ENCODE measurements at places on chromosomes 12 and 14.

- H3K27me3 ChIP-seq, result no peaks in the 10 kb centered on the region
- DNase-seq, result no peak
- H3K4me1 ChIP-seq, result no peaks in the 10 kb centered on the region
- peak overlapping the region; percentile 52 for H3K4me3 ChIP-seq
- H3K27ac ChIP-seq, result peak overlapping the region; percentile 64
- H3K36me3 ChIP-seq, result no peaks in the 10 kb centered on the region
Observed at GRCh38 chr14:53153702-53154112, 584 bp upstream of the DDHD1 start.

- no peaks in the 10 kb centered on the region for H3K27me3 ChIP-seq
- H3K36me3 ChIP-seq, result no peaks in the 10 kb centered on the region
- peaks cover 52% of the 10 kb centered on the region for H3K4me1 ChIP-seq
- DNase-seq, result no peak
- peak overlapping the region; percentile 91 for H3K27ac ChIP-seq
Observed at GRCh38 chr12:122893208-122894153, 2.4 kb downstream of the VPS37B start.

- no peaks in the 10 kb centered on the region for H3K27me3 ChIP-seq
- DNase-seq, result no peak
- H3K36me3 ChIP-seq, result no peaks in the 10 kb centered on the region
- H3K4me3 ChIP-seq, result no peak overlapping the region
- H3K4me1 ChIP-seq, result no peaks in the 10 kb centered on the region
- H3K27ac ChIP-seq, result no peak overlapping the region
Observed at GRCh38 chr12:96104566-96104965, 69.2 kb upstream of the LTA4H start.

GRCh38 chr14:51521764-51522163 lies 129.9 kb upstream of the FRMD6 start:
- no peak overlapping the region for H3K27ac ChIP-seq
- H3K4me3 ChIP-seq, result no peak overlapping the region
- H3K27me3 ChIP-seq, result no peaks in the 10 kb centered on the region
- no peak for DNase-seq
- H3K36me3 ChIP-seq, result no peaks in the 10 kb centered on the region
- H3K4me1 ChIP-seq, result no peaks in the 10 kb centered on the region

DNA sequence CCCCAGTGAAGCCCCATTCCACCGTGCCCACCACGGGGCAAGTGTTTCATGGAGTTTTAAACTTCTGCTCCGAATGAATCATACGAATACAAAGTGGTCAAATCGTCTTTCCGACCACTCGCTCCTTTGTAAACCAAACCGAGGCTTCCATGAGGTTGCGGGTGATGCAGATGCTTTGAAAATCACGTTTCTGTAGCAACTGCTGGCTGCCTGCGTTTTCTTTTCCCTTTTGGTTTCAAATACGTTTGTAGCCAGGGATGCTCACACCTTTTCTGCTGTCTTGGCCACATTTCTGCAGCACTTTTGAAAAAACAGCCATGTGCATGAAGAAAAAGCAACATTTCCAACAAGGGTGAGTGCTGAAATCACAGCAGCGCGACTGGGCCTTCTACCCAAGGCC lies 33.7 kb downstream of the RFLNA start:
- no peaks in the 10 kb centered on the region for H3K4me1 ChIP-seq
- H3K27ac ChIP-seq, result no peak overlapping the region
- H3K4me3 ChIP-seq, result no peak overlapping the region
- H3K36me3 ChIP-seq, result peaks cover 84% of the 10 kb centered on the region
- no peaks in the 10 kb centered on the region for H3K27me3 ChIP-seq

DNA sequence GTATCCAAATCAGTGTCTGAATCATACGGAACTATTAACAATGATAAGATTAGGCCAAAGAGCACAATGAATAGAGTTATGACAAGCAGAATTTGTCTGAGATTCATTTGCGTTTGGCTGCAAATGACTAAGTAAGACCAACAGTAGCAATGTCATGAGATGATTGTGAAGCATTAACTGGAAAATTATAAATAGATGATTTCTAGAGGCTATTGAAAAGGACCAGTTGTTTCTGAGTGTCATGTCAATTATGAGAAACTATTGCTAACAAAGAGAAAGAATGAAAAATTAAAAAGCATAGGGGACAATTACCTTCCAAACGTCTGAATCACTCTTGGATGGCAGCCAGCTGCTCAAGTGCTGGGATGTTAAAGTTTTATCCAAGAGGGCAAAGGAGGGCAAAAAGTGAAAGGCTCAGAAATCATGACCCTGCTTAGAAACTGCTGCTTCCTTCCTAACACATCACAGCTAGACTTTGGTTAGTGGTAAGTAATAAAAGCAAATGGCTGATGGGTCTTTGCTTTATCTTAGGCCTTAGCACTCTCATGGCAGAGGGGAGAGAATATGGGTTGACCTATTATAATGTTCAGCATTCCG lies 89.0 kb downstream of the AKAP6 start:
- H3K27ac ChIP-seq, result no peak overlapping the region
- DNase-seq, result peak; percentile 75
- H3K36me3 ChIP-seq, result no peaks in the 10 kb centered on the region
- peaks cover 12% of the 10 kb centered on the region for H3K4me1 ChIP-seq

DNA sequence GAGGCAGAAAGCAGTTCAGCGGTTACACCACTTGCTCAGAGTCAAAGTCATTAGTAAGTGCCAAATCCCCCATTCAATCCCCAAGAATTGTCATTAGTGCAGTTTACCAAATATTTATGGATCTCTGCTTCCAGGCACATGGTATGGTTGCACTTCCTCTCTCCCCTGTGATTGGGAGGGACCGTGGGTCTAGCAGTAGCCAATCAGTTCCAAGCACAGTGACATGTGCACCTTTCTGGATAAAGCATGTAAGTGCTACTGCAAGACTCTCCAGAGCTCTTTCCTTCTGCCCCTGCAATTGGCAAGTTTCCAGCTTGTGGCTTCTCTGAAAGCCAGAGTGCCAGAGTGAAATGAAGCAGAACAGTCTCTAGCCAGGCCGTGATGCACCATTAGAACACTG lies 85.3 kb upstream of the FLRT2 start:
- no peak for DNase-seq
- no peaks in the 10 kb centered on the region for H3K27me3 ChIP-seq
- H3K4me1 ChIP-seq, result no peaks in the 10 kb centered on the region
- no peak overlapping the region for H3K27ac ChIP-seq
- H3K4me3 ChIP-seq, result no peak overlapping the region
- no peaks in the 10 kb centered on the region for H3K36me3 ChIP-seq

DNA sequence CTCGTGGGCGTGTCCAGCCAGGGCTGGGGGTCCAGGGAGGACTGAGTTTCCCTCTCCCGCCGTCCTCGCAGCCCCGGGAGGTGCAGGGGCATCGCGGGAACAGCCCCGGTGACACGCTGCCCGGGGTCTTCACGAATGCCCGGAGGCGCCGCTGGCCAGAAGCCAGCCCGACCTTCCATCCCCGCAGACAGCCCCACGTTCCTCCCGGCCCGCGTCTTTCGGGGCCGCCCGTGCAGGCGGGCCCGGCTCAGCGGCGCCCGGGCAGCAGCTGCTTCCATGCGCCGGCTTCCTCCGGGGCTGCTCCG lies 827 bp upstream of the TEDC1 start:
- H3K27me3 ChIP-seq, result peaks cover 27% of the 10 kb centered on the region
- no peaks in the 10 kb centered on the region for H3K36me3 ChIP-seq
- H3K4me3 ChIP-seq, result peak overlapping the region; percentile 64
- DNase-seq, result no peak

DNA sequence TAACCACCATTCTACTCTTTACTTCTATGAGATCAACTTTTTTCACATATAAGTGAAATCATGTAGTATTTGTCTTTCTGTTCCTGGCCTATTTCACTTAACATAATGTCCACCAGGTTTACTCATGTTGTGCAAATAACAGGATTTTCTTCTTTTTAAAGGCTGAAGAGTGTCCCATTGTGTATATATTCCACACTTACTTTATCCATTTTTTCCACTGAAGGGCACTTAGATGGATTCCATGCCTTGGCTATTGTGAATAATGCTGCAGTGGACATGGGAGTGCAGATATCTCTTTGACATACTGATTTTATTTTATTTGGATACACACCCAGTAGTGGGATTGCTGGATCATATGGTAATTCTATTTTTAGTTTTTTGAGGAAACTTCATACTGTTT lies 181.1 kb upstream of the HMGA2 start:
- H3K36me3 ChIP-seq, result no peaks in the 10 kb centered on the region
- H3K4me3 ChIP-seq, result no peak overlapping the region
- H3K27me3 ChIP-seq, result no peaks in the 10 kb centered on the region
- DNase-seq, result no peak
- no peaks in the 10 kb centered on the region for H3K4me1 ChIP-seq

- peaks cover 10% of the 10 kb centered on the region for H3K4me1 ChIP-seq
- H3K27me3 ChIP-seq, result no peaks in the 10 kb centered on the region
- no peak overlapping the region for H3K4me3 ChIP-seq
- H3K36me3 ChIP-seq, result no peaks in the 10 kb centered on the region
Observed at GRCh38 chr12:108629151-108629550, 4.5 kb downstream of the SELPLG start.

GRCh38 chr14:101564819-101565698 lies 3.8 kb downstream of the DIO3 start:
- H3K36me3 ChIP-seq, result no peaks in the 10 kb centered on the region
- no peaks in the 10 kb centered on the region for H3K4me1 ChIP-seq
- DNase-seq, result no peak
- H3K27me3 ChIP-seq, result peaks cover 80% of the 10 kb centered on the region
- no peak overlapping the region for H3K27ac ChIP-seq
- no peak overlapping the region for H3K4me3 ChIP-seq

DNA sequence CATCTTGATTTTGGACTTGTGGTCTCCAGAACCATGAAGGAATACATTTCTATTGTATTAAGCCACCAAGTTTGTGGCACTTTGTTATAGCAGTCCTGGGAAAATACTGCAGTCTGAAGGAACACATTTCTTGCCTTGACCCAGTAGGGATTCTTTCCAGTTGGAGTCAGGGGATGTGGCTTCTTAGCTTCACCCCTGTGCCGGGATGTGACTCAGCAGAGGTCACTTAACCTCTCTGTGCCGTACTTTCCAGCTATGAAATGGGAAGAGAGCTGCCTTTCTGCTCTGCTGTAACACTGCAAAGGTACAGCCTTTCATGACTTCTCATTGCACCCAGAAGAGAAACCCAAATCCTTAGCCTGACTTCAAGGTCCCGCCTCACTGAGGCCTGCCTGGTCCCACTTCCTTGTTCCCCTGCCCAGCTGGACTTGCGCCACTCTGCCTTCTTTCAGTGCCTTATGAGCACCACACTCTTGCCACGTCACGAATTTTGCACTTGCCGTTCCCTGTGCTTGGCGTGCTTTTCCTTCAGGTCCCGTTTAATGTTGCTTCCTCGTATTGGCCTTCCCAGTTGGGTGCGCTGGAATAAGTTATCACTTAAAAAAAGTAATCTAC lies 24.2 kb downstream of the CHST11 start:
- no peak overlapping the region for H3K4me3 ChIP-seq
- H3K4me1 ChIP-seq, result no peaks in the 10 kb centered on the region
- H3K27ac ChIP-seq, result no peak overlapping the region
- no peak for DNase-seq
- no peaks in the 10 kb centered on the region for H3K27me3 ChIP-seq

GRCh38 chr12:93177208-93178153 lies 200.2 kb upstream of the NUDT4 start:
- no peaks in the 10 kb centered on the region for H3K36me3 ChIP-seq
- no peaks in the 10 kb centered on the region for H3K27me3 ChIP-seq
- DNase-seq, result peak; percentile 75
- no peak overlapping the region for H3K4me3 ChIP-seq

- no peak for DNase-seq
- no peaks in the 10 kb centered on the region for H3K27me3 ChIP-seq
- H3K4me1 ChIP-seq, result no peaks in the 10 kb centered on the region
- no peak overlapping the region for H3K27ac ChIP-seq
Observed at GRCh38 chr12:126457776-126458175, 1392.5 kb downstream of the AACS start.

GRCh38 chr14:56514663-56515371 lies 64.8 kb upstream of the TMEM260 start:
- peaks cover 10% of the 10 kb centered on the region for H3K27me3 ChIP-seq
- H3K4me1 ChIP-seq, result no peaks in the 10 kb centered on the region
- H3K27ac ChIP-seq, result no peak overlapping the region
- H3K36me3 ChIP-seq, result no peaks in the 10 kb centered on the region
- H3K4me3 ChIP-seq, result no peak overlapping the region

DNA sequence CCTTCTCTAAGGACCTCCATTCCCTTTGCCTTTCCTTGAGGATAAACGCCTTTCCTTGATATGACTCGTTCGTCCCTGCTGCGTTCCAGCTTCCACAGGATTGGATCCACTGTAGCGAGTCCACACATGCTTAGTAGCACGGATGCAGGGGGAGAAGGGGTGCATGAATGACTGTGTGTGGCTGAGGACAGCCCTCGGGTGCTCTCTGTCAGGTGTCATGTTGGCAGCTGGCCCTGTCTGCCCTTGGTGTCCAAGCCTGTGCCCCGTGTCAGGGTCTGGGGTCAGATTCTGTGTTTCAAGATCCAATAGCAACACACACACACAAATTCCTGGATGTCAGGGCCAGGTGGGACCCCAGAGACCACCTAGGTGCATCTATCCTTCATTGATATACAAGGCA lies 17.5 kb upstream of the KRT80 start:
- no peaks in the 10 kb centered on the region for H3K36me3 ChIP-seq
- peaks cover 5% of the 10 kb centered on the region for H3K27me3 ChIP-seq
- H3K4me3 ChIP-seq, result no peak overlapping the region
- peaks cover 26% of the 10 kb centered on the region for H3K4me1 ChIP-seq
- no peak for DNase-seq

DNA sequence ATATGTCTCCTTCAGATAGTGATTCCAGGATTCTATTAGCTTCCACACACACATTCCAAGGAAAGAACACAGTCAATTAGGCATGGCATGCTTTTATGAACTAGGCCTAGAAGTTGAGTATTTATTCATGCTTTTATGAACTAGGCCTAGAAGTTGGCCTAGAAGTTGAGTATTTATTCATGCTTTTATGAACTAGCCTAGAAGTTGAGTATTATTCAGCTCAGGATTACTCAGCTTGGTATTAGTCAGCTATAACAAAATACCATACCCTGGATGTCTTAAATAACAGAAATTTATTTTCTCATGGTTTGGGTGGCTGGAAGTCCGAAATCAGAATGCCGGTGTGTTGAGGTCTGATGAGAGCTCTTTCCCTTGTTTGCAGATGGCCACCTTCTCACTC lies 442.7 kb upstream of the FLRT2 start:
- no peaks in the 10 kb centered on the region for H3K27me3 ChIP-seq
- no peaks in the 10 kb centered on the region for H3K36me3 ChIP-seq
- no peaks in the 10 kb centered on the region for H3K4me1 ChIP-seq
- no peak for DNase-seq
- H3K4me3 ChIP-seq, result no peak overlapping the region

GRCh38 chr12:104772336-104772735 lies 185.8 kb downstream of the SLC41A2 start:
- no peaks in the 10 kb centered on the region for H3K36me3 ChIP-seq
- H3K27me3 ChIP-seq, result no peaks in the 10 kb centered on the region
- no peak for DNase-seq

DNA sequence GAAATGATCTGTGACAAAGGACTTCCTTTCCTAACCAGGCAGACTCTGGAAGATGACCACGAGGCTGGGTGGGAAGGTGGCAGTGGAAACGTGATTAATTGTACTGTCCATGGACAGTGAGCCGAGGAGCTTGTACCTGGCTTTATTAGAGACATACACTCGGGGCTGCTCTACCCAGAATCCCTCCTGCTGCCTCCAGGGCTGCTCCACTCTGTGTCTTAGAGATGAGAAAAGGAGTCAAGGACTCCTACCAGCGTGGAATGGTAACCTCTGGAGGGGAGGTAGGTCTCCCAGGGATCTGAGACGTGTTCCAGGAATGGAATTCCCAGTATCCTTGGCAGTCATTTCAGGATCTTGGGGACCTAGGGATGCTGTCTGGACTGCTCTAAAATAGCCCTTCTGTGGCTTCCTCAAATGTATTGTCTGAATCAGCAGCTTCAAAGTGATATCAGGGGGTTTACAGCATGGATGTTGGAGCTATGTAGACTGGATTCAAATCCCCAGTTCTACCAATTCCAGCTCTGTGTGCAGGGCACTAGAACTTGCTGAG lies 237.8 kb downstream of the CACNA1C start:
- no peak overlapping the region for H3K4me3 ChIP-seq
- H3K27me3 ChIP-seq, result no peaks in the 10 kb centered on the region
- no peak for DNase-seq
- peaks cover 2% of the 10 kb centered on the region for H3K4me1 ChIP-seq

All from large intestine (tissue), 12 donors.